Activated CD4-positive, alpha-beta T cell treated with anti-CD3 and anti-CD28 coated beads, Interleukin-2, amount 50 U/mL, for 24 hours (primary cell): ENCODE measurements at places on chromosomes 3 and 15.

DNA sequence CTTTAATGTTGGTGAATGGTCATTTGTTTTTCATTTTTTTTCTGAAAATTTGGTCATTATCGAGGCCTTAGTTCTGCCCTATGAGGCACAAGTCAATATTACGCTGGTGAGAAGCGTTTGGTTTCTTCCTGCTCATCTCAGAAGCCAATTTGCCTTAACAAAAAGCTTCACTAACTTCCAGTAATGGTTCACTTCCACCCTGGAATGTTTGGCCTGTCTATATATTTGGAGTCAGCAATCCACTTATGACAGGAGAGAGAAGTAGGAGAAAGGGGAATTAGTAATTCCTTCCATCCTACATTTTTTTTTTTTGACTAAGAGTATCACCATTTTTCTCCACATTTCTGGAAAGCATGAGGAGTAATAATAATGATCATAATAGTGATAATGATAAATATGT lies 124.4 kb downstream of the DIPK2A start:
- no peak for DNase-seq

DNA sequence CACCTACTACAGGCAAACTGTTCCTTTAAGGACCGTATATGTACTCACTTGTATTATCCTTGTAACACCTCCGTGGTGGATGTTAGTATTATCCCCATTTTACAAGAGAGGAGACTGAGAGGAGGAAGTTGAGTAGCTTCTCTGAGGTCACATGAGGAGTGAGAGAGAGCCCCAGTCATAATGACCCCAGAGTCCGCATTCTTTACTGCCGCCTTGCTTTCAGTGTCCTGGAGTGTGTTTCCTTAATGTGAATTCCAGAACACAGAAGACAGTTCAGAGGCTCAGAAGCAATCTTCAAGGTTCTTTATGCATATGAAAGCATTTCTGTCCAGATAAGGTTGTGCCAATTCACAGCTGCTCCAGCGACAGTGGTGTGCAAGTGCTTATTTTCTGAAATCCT lies 199.2 kb downstream of the CACNA2D3 start:
- no peak for DNase-seq

- DNase-seq = no peak
Observed at GRCh38 chr3:64167351-64167750, 57.9 kb downstream of the PRICKLE2 start.

- no peak for DNase-seq
Observed at GRCh38 chr3:156817646-156818272, 8.4 kb upstream of the LEKR1 start.

DNA sequence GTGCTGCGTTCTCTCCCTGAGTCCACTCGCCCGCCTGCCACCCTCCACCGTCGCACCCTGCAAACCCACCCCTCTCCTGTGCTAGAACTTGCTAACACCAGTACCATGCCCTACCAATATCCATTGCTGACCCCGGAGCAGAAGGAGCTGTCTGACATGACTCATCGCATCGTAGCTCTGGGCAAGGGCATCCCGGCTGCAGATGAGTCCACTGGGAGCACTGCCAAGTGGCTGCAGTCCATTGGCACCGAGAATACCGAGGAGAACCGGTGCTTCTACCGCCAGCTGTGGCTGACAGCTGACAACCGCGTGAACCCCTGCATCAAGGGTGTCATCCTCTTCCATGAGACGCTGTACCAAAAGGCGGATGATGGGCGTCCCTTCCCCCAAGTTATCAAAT lies 4.9 kb upstream of the ALAS1 start:
- no peak for DNase-seq

DNA sequence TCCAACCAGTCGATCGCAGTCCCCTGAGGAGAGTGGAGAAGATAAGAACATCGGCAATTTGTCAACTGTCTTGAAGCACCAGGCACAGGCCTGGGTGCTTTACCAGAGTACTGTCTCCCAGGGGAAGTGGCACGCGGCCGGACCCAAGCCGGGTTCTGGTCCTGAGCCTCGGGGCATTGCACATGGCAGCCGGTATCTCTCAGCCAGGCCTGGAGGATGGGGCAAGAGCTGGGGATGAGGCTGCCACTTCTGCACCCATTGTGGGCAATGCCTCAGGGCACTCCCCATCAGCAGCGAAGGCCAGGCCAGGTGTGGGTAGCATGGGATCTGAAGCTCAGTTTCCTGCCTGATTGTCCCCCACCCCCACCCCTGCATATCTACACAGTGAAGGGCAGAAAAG lies 77.5 kb downstream of the ADCY5 start:
- no peak for DNase-seq
